ENCODE measurements at places on chromosomes 12 and 14. TPM values are rescaled to one million over a fixed set of nuclear protein-coding genes. Genes with fewer than 3 reads are reported as not detected.

EML5 gene
- total RNA-seq = under 0.01 TPM

PLA2G1B gene
- not detected for total RNA-seq

SBNO1 gene
- total RNA-seq = 30.4 TPM

PAX9 gene
- not detected for total RNA-seq

- peak; percentile 75 for DNase-seq
Measured at GRCh38 chr14:85487215-85487614, 42.7 kb upstream of the FLRT2 start.

- peak; percentile 44 for DNase-seq
Measured at GRCh38 chr12:124759841-124760503, 103.7 kb downstream of the SCARB1 start.

DNA sequence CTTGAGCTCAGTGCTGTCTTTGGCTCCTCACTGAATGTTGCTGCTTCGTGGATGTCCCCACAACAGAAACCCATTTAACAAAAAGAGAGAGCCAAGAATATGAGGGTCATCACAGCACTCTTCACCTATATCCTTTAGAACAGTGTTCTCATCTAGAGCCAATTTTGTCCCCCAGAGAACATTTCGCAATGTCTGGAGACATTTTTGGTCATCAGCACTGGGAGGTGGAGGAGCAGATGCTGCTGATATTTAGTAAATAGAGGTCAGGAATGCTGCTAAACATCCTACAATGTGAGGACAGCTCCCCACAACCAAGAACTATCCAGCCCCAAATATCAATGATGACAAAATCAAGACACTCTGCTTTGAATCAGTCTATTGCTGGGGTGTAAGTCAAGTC is 92.5 kb downstream of the BBS10 start:
- no peak for DNase-seq

DNA sequence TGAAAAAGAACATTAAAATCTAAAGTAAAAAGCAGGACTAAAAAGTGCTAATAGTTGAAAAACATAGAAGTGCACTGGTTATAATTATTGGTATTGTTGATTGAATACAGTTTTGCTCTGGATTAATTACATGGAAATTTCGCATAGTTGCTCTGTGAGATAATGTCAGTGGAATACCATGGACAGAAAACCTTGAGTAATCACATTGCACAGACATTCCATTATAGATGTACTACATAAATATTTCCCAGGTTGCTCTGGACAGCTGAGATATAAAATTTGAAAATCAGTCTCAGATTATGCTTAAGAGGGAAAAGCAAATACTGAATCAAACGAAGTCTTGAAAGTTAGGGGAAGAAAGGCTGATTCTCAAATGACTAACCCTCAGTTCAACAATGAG is 439.3 kb upstream of the FLRT2 start:
- DNase-seq = no peak

DNA sequence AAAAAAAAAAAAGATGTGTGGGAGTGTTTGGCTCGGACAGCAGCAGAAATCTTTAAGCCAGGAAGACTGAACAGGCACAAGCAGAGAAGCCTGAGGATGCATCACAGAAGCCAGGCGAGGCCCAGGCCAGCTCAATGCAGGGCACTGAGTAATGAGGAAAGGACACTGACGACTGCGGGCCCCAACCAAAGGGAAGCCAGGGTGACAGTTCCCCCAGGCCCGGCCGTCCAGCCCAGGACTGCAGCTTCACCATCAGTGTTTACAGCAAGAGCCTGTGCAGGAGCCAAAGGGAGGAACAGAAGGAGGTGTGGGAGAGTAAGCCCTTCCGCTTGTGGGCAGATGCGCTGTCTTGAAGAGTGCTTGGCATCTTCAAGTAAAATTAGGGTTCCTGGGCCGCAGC is 205.3 kb upstream of the SFSWAP start:
- DNase-seq = no peak

DNA sequence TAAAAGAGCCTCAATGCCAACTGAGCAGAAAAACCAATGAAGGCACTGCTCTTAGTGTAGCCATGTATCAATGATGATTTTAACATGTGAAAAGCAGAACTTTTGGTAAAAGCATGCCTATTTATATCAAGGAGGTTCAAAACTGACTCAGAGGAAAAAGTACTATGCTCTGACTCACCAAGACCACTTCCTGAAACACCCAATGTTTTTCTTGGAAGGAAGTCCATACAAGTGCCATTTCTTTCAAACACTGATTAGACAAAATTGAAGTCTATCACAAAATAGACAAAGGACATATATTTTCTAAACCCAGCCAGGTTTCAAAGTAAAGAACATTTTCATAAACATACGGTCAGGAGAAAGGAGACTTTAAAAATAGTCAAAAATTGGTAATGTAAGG is 88.6 kb downstream of the EPS8 start:
- DNase-seq = peak; percentile 89

DNA sequence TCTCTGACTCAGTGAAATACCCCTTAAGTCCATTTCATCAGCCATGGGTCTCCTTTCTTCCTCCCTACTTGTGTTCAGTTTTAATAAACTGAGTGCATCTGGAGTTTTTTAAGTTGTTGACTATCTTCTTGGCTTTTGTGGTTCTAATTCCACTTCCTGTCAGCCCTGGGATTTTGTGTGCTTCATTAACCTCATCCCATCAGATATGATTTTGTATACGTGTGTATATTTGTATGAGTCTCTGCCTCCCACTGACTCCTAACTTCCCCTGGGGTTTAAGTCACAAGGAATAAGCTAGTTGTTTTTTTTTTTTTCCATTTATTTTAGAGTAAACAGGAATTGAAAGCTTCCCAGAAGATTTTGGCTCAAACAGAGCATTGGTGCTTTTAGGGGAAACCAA is 62.7 kb downstream of the TTLL5 start:
- DNase-seq = no peak

All from osteoblast (primary cell).